Endodermal cell (in vitro differentiated cells): ENCODE measurements at places on chromosomes 1 and 21.

GRCh38 chr1:7810395-7810794, 26.3 kb downstream of the PER3 start:
- no peak for DNase-seq

GRCh38 chr1:160644399-160644798, 2.4 kb downstream of the SLAMF1 start:
- no peak for DNase-seq

DNA sequence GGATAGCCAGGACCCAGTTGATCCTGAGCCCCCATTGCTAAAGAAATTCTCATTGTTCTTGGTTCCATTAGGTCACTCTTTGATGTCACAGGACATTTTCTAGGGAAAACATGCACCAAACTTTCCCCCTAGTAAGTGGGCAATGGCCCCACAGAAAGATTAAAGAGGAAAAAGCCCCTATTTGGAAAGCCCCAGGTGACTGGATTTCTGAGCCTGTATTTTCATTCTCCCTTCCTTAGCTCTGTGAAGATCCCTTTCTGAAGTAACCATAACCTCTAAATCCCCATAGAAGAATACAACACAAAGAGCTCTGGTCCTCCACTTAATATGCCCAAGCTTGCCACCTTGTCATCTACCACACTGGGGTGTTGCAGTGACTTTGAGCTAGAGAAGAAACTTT, 232.3 kb upstream of the FGGY start:
- no peak for DNase-seq

DNA sequence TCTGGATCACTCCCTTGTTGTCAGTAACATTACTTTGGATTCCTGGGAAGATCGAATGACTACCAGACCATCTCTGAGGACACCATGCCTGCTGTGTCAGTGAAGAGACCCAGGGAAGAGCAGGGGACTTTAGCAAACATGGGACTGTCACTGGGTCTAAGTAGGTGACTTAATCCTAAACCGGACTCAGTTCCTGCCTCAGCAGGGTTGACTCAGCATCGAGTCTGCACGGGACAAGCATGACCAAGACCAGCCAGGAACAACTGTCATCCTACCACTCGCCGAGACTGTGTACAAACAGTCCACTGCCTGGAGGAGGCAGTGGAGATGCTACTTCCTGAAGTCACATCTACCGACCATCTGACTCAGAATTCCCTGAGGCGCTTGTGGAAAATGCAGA, 53.2 kb upstream of the RAB4A start:
- DNase-seq, result peak; percentile 56

DNA sequence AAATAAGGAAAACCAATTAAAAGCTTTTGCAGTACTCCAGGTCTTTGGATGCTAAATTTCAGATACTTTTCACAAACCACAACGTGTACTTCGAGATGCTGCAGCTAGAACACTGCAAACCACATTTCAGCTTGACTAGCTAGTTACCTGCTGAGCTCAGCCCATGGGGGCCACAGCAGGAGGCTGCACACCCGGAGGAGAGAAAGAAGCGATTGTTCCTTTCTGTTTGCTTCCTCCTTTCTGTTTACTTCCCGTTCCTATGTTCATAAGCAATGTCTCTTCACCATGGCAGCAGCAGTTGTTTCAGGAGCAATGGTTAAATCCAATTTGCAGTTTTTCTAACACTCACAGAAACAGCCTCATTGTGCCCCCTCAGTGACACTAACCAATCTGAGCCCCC, 225.6 kb upstream of the FGGY start:
- DNase-seq, result no peak

DNA sequence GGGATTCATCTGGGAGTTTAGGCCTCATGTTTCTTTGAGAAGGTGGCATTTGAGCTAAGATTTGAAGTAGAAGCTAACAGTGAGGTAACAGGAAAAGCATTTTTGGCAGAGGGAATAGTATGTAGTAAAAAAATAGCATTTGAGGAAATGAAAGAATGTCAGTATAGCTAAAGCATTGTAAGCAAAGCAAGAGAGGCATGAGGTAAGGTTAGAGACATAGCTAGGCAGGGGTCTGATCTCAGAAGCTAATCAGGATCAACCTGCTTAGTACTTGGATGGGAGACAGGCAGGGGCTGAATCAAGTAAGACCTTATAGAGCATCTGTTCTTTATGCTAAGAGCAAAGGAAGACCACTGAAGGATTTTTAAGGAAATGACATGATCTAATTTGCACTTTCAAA, 4.0 kb downstream of the POLR3C start:
- DNase-seq, result no peak

DNA sequence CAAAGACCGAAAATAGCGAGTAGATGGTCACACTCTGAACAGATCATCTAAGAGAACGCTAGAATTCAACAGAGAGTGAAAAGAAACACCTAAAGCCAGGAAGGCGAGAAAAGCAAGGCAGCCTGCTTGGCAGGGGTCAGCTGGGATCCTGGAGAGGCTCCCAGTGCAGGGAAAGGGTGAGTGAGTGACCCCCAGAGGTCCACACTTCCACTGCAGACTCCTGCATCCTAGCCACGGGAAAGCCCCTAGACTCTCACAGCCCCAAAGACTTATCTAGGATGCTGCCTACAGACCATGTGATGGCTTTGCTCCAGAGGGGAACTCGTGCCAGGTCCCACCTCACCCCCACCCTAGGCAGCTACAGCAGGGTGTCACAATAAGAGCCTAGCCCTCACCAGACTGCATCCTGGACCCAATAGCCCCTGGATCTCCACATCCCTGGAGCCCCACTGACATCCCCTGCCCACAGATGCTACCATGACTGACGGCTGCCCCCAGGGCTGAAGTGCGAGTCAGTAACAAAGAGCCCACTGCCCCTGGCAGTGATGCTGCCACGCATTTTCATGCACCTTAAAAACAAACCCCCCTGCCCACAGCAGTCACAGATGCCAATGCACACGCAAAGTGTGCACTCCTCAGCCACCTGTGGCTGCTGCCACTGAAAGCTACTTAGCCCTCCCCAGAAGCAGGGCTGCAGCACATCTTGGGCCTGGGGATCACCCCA, 62.2 kb downstream of the PSMG1 start:
- DNase-seq, result peak; percentile 60

- DNase-seq, result no peak
Observed at GRCh38 chr1:182603646-182604174, 479 bp downstream of the RGS16 start.

DNA sequence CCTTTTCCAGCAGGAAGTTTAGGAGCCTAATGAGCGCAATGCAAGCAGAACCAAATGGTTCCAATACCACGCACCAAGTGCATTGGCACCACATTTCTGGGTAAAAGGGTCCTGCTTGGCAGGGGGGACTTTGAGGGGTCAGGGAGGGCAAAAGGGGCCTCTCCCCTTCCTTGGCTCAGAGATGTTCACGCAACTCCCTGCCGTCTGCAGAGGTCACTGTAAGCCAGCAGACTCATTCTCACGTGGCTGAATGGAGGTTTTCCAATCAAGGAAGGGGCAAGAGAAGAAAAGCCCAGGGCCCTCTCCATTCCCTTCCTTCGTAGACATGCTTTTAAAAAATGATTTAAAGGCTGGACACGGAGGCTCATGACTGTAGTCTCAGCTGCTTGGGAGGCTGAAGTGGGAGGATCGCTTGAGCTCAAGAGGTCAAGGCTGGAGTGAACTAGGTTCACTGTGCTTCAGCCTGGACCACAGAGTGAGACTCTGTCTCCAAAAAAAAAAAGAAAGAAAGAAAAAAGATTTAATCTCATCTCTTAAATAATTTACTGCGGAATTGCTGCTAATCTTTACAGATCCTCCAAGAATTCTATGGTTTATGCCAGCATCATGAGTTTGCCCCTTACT, 80.3 kb downstream of the RUNX3 start:
- peak; percentile 79 for DNase-seq

GRCh38 chr1:168373869-168374268, 93.2 kb downstream of the TBX19 start:
- DNase-seq, result no peak

GRCh38 chr1:230744382-230744781, 2.8 kb upstream of the CAPN9 start:
- DNase-seq, result no peak
